ENCODE measurements at places on chromosomes 5 and 9.
A peak's percentile ranks its signal among the peaks of the same experiment; 100 is the strongest.

DNA sequence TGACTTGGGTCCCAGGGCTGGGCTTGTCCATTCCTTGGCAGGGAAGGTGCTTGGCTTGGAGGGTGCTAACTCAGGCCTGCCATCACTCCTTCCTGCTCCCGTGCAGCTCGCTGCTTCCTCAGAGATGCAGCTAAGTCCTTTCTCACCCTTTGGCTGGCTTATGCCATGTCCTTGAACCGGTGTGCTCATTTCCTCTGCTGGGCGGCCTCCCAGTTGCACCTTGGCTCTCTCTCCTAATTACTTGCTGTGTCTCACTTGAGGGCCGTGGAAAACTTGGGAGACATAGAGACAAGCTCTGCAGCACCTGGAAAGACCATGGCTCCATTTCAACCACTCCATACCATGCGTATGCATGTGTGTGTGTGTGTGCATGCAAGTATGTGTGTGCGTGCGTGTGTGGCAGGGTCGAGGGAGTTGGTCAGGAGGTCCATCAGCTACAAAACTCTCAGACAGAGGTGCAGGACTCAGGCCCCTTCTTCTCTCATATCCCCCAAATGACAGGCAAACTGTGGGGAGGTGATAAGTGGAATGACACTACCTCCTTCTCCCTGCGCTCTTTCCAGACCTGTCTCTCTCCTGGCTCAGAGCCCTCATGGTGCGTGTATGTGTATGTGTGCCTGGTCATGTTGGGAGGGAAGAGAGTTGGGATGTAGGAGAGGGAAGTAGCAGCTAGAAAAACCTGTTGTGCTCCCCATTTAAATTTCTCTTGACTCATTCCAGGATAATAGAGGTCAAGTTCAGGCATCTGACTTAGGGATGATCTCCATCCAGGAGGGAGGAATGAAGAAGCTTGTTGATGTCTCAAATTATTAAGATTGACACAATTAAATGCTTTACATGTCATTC is 17.6 kb upstream of the MTMR12 start:
- DNase-seq = no peak

GRCh38 chr5:157020002-157020401 is 38.9 kb downstream of the HAVCR1 start:
- DNase-seq = no peak

DNA sequence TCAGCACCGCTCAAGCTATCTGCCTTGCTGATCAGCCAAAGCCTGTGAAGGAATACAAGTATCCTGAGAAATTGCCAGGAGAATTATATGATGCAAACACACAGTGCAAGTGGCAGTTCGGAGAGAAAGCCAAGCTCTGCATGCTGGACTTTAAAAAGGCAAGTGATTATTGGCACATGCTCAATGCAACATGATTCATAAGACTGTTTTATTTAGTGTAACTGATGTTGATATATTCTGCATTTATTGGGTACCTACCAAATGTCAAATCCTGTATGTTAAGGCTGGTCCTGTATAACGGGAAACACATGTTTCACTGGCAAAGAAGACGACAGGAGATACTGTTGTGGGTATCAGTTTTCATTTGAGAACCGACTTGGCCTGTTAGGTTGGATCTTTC is 69.0 kb downstream of the ADAMTS16 start:
- DNase-seq = no peak

GRCh38 chr9:127539259-127539981 is 72.7 kb upstream of the STXBP1 start:
- no peak for DNase-seq

GRCh38 chr5:73296772-73297171 is 123.8 kb downstream of the TMEM174 start:
- DNase-seq = no peak

- DNase-seq = no peak
These were observed 146.5 kb downstream of the SMARCA2 start for GRCh38 chr9:2161661-2162060.

- DNase-seq = no peak
These were observed 11.3 kb upstream of the SLC34A1 start for GRCh38 chr5:177372910-177373309.

DNA sequence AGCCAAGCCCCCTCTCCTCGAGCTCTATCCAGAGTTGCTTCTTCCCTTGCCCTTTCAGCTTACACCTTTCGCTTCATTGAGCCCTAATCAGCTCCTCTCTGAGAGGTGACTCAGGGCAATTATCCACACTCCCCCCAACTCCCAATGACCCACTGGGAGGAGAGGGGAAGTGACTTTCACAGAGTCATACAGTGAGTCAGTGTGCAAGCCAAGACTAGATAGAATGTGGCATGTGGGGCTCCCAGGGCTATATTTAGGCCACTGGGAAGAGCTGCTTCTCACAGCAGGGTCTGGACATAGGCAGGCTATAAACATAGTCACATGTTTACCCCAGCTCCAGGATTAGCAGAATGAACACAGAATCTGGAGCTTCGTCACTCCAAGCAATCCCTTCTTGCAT is 57.4 kb downstream of the NRG2 start:
- no peak for DNase-seq

DNA sequence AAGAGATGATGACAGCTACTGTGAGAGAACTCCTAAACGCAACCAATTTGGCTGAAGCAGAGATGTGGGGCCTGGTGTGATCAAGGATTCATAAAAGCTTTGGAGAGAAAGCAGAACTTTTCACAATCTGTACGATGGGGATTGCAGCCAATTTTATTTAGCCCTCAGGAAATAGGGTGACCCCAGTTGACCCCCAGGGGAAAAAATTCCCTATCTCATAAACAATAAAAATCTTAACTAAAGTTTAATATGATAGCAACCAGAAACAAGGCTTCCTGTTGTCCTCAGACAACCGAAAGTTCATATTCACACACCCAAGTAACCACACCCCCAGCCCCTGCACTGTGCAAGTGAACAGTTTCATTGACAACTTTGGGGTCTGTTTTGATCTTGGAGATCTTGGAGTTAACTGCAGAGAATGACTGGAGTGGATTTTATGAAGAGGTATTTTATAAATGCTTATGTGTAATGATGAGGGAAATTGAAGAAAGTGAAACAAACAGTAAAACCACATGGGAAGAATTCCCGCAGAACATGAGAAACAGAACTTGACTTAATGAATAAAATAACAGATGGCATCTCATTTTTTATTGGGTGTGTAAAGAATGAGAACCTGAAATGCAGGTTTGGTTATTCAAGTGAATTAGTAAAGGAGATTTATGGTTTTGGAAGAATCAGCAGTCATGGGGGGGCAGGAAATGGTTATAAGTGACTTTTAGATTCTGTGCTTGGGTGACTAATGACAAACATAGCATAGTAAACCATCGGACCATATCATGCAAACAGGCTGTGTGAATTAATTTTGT is 94.5 kb downstream of the PDE4D start:
- DNase-seq = no peak

DNA sequence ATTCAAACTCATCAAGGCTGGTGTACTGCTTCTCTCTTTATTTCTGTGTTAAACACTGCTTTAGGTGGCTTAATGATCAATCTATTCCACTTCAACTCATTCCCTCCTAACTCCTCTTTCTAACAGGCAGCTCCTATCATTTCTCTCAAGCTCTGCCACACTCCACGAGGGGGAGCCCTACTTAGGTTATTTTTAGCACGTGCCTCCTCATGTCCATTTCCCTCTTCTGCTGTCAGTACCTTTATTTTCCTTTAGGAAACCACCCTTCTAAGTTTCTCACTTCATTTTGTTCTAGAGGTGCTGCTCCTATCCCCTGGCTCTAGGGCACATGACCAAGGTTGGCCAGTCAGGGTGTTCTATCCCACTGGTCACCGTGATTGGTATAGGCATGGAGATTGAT is 6.7 kb upstream of the BRINP1 start:
- DNase-seq = no peak

- DNase-seq = no peak
These were observed 147.6 kb upstream of the TRPM3 start for GRCh38 chr9:71268871-71269635.

GRCh38 chr9:137083394-137084004 is 3.3 kb upstream of the MAN1B1 start:
- peak; percentile 21 for DNase-seq

DNA sequence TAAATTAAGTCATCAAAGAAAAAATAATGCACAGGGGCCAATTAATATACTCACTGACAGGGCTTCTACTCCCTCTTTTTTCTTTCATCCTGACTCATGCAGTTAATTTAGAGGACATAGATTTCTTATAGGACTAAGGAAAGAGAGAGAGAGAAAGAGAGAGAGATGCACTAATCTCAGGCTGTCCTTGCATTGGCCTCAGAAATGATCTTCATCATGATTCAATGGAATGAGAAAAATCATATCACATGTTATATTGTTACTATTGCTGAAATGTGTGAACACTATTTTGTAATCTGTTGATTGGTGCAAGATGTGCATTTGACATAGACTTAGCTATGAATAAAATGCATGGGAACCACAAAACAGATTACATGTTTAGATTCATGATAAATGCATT is 608.3 kb upstream of the NUDT12 start:
- DNase-seq = no peak

DNA sequence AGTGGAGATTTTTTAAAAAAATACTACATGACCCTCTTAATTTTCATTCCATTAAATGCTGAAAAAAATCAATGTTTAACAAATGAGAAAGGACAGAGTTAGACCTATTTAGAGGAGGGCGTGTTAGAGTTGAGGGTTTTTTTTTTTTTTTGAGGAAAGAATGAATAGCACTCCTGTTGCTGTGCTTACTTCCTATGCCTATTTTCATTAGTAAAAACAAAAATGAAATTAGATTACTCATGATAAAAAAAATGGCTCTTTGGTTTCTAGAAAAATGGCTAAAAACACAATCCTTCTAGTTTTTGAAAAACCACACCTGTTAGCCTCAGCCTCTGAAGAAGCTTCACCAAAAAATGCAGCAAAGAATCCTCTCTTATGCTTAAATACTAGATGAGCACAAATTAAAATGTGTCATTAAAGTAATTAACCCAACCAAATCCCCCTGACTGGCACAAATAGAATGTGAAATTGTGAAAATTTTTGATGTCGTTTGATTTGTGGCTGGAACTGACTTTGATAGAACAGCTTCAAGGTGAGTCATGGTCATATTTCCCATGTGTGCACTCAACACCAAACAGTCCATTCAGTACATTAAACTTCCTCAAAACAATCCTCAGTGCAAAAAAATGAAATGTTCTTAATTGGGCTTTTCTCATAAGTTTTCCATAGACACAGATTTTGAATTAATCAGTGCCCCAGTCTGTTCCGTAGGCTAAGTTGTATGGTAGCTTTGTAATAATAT is 98.0 kb downstream of the MACIR start:
- no peak for DNase-seq

GRCh38 chr9:8136477-8136876 is 336.9 kb upstream of the DMAC1 start:
- no peak for DNase-seq

GRCh38 chr9:85713897-85714296 is 27.9 kb downstream of the AGTPBP1 start:
- DNase-seq = no peak

DNA sequence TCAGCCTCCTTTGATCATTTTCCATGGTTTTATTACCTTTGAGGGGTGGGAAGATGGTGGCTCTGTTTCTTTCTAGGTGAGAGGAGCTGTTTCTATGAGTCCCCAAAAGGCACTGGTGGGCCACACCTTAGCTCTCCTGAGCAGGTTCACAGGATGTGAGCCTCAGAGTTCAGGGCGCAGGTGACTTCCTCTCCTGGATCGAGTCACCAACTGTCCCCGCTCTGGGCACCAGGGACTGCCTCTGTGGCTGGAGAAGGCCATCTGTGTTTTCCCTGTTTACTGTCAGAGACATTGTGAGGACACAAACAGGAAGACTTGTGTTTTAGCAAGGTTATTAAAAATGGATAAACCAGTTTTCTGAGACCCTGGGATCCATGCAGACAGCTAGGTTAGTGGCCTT is 68.5 kb downstream of the IL31RA start:
- DNase-seq = no peak

- DNase-seq = no peak
These were observed 476.0 kb downstream of the CSNK1G3 start for GRCh38 chr5:123987956-123988355.

- DNase-seq = no peak
These were observed 5.2 kb upstream of the RPL26L1 start for GRCh38 chr5:172953776-172954675.

DNA sequence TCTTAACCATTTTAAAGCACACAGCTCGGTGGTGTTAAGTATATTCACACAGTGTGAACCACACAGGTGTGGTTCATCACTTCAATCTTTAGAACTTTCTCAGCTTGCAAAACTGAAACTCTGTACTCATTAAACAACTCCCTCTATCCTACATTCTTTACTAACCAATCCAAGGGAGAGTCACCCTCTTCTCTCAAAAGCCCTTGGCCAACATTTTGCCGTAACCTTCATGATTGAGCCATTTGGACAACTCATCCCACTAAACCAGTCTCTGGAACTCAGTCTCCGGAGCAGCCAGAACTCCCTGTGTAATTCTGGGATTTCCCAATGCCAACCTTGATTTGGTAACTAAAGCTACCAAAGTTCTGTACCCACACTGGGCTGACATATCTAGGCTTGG is 84.7 kb downstream of the TTC39B start:
- DNase-seq = no peak

Measured in stimulated activated CD4-positive, alpha-beta T cell treated with anti-CD3 and anti-CD28 coated beads, Interleukin-4, amount 100 ng/mL, for 24 hours (primary cell).